ENCODE measurements at places on chromosomes 5 and 9.

GRCh38 chr5:87398981-87399614 is 13.6 kb downstream of the CCNH start:
- DNase-seq, result no peak

- no peak for DNase-seq
These were observed 58.0 kb downstream of the GDA start for GRCh38 chr9:72207278-72207677.

DNA sequence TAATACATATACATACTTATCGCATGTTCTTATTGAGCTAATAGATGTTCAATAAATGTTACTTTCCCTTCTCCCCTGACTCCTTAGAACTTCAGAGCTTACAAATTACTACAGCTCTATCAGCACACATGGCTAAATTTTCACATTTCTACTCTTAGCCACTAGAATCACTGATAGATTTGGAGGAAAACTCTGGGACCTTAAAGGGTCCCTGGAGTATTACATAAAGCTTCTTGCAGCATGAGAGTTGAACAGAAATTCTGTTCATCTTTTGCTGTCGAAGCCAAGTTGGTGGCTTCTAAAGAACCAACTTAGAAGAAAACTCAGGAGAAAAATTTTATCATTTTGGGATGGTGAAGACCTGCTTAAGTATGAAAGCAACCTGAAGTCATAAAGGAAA is 15.5 kb downstream of the B4GALT1 start:
- no peak for DNase-seq

GRCh38 chr9:73030370-73031030 is 77.6 kb upstream of the ALDH1A1 start:
- no peak for DNase-seq

DNA sequence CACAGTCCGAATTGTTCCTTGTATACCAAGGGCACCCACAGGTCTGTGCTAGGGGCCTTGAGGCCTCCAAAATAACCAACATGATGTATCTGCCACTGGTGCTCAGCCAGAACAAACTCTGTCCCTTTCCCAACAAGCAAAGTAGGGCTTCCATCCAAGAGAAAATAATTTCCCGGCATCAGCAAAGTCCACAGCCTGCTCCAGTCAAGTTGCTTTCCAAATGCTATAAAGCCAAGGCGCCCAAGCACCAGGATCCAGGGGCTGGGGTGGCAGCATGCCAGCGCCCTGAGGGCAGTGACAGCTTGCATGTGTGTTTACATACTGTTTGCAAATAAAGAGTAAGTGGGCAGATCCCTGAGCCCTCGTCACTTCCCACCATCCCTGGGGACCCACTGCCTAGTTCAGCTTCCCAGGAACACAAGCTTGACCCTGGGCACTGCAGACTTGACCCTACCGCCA is 155.9 kb downstream of the ERCC6L2 start:
- peak; percentile 88 for DNase-seq

GRCh38 chr5:84092738-84093137 is 291.9 kb downstream of the EDIL3 start:
- DNase-seq, result no peak

GRCh38 chr5:164053123-164053522 is 547.7 kb downstream of the MAT2B start:
- no peak for DNase-seq

DNA sequence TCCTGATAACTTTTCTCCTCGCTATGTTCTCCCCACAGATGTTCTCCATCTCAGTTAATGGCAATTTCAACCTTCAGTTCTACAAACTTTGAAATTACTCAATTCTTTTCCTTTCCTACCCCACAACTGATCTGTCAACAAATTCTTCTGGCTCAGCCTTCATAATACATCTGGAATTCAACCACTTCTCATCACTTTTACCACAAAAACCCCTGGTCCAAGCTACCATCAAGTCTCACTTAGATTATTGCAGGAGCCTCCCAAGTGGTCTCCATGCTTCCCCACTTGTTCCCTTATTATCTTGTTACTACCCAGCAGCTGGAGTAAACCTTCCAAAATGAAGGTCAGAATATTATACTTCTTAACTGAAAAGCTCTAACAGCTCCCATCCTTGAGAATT is 110.1 kb downstream of the FBN2 start:
- DNase-seq, result no peak

DNA sequence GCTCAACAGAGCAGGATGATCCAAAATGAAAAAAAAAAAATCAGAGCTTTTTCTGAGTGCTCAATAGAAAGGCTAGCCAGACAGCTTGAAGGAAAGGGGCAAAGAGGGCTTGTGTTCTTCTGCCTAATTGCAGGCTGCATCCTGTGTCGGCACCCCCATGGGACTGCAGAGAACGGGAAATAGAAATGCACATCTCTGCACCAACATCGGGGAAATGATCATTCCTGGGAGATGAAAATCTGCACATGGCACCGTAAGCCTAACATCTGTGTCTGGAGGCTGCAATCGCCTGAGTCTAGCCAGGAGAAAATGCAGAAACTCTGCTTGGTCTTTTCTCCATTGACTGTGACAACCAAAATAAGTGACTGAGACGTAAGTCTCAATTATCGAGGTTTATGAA is 243.9 kb downstream of the ICE1 start:
- no peak for DNase-seq

GRCh38 chr5:174571662-174572397 is 152.6 kb upstream of the MSX2 start:
- DNase-seq, result no peak

DNA sequence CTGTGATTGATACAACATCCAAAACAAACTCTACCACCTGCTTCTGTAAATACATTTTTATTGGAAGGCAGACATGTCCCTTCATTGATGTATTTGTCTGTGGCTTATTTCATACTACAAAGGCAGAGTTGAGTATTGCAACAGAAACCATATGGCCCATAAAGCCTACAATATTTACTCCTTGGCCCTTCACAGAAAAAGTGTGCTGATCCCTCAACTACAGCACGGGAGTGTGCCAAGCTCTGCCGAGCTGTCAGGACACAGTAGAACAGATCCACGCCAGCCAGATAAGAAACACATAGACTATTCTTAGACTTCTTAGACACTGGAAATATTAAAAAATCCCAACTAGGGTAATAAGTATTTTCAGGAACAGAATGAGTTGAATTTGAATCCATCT is 13.2 kb downstream of the TICAM2 start:
- no peak for DNase-seq

- peak; percentile 33 for DNase-seq
These were observed 136.9 kb upstream of the FBN2 start for GRCh38 chr5:128674837-128675446.

GRCh38 chr9:94843134-94843533 is 116.6 kb downstream of the AOPEP start:
- no peak for DNase-seq

GRCh38 chr5:73242735-73243134 is 69.7 kb downstream of the TMEM174 start:
- DNase-seq, result no peak

- no peak for DNase-seq
These were observed 504.5 kb upstream of the ITGA1 start for GRCh38 chr5:52283221-52283620.

DNA sequence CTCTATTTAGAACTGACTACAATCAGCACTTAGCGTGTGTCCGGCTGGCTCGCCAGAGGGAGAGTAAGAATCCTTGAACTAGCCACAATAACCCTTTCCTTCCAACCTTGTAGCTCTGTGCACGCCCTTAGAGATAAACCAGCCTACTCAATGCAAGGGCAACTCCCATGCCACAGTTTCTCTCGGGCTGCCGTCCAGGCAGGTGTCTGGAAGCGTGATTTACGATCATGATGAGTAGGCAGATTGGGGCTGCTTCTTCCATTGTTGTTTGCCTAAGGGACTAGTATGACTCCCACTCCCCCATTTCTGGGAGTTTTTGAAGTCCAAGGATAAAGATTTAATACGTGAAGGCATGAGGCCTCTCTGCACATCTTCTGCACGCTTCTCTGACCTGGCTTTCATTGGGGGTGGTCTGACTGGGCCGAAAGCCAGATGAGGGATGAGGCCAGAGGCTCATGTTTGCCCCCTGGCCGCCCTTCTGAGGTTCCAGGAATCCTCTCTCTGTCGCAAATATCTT is 134.0 kb upstream of the MYO10 start:
- peak; percentile 22 for DNase-seq

GRCh38 chr5:37816883-37817282 is 23.0 kb downstream of the GDNF start:
- DNase-seq, result no peak
